NCI-H774 (cell line): ENCODE measurements at places on chromosomes 3 and 15.
A peak's percentile ranks its signal among the peaks of the same experiment; 100 is the strongest.

DNA sequence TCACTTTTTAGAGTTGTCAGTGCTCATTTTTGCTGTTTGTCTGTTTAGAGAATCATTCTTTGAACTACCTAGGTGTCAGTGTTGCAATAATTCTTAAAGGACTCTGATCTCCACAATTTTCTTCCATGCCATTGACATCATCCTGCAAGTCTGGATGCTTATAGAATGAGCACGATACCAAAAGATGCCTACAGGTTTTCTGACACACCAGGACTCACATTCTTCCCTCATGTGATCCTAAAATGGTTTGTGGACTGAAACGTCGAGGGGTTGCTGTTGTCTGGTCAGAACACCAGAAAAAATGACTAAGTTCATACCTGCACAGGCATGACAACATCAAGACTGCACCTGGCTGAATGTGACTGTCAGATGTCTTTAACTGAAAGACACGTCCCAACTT, 95.9 kb downstream of the SEMA5B start:
- no peak for DNase-seq

- no peak for DNase-seq
These were observed 13.4 kb downstream of the NR2E3 start for GRCh38 chr15:71823801-71824200.

GRCh38 chr3:128489674-128489926, 3.4 kb downstream of the GATA2 start:
- DNase-seq = no peak

DNA sequence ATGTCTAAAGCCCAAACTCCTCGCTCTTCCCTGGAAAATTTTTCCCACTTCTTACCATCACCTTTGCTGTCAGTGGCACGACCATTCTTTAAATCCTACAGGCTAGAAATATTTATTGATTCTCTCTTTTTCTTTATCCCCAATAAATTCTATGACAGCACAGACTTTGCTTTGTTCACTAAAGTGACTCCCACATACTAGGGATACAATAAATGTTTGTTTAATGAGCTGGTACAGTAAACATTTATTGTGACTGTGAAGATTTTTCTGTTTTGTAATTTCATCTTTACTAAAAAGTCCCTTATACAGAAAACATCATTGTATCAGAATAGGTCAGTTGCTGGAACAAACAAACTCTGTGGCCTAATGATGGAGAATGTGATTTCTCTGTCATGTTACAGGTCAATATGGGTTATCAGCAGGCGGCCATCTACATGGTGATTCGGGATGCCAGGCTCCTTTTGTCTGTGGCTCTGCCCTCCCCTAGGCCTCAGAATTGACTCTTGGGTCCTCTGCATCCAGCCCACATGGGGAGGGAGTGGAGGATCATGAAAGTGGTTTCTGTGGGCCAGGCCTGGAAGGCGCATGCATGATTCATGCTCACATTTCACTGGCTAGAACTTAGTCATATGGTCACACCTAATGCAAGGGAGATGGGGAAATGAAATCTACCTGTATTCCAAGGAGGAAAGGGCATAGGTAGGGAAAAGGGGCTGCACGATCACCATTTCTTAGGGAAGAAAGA, 22.7 kb upstream of the KNG1 start:
- DNase-seq = no peak

- DNase-seq = no peak
These were observed 37.2 kb downstream of the UBE2E2 start for GRCh38 chr3:23240171-23240785.

- peak; percentile 5 for DNase-seq
These were observed 69.6 kb downstream of the ASB7 start for GRCh38 chr15:100671858-100672543.

DNA sequence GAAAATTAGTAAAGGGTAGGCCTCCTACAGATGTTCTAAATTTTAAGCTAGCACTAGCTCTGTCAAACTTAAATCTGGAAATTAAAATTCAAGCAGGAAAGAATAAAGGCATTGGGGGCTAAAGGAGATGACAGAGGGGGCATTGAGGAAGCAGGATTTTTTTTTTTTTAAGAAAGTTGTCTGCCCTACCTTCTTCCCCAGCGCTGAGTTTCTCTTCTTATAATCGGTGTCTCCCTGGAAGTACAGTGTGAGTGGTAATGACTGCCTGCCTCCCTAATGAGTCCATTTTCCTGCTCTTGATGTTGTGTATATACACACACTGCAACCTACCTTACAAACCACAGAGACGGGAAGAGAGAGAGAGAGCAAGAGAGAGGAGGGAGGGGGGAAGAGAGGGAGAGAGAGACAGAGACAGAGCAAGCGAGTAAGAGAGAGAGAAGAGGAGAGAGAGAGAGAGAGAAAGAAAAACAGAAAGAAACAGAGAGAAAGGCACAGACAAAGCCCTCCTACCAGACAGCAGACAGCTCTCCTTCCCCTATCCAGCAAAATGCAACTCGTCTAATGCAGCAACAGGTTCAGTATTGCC, 47.0 kb downstream of the ZBTB20 start:
- DNase-seq = peak; percentile 67

DNA sequence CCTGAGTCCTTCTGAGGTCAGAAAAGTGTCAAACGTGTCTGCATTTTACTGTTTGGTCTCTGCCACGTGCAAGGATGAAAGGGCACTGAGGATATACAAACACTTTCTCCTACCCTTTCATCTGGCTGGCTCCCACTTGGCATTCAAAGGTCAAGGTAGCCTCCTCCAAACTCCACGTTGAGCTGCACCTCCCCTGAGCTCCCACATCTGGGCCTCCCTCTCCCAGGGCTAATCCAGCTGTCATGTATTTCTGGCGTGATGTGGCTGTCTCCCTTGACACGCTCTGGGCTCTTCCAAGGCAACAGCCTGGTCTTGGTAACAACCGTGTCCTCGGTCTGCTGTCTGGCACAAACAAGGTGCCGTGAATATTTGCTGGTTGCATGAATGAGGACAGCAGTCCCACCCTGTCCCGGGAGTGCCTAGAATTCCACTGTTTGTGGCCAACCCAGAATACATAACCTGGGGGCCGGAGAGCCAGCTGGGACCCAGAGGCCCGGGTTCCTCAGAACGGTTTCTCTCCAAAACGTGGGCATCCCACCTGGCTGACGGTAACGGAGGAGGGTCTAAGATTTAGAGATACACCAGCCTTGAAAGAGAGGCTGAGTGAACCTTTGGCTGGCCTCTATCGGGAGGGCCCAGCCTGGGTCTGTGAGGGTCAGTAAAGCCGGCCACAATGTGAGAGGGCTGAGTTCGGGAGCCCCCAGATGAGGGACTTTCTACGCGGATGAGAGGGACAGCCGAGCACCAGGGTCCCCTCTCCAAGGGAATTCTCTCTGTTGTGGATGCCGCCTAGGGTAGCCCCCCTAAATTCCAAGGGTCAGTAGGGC, 767 bp downstream of the GLT8D1 start:
- DNase-seq = no peak

DNA sequence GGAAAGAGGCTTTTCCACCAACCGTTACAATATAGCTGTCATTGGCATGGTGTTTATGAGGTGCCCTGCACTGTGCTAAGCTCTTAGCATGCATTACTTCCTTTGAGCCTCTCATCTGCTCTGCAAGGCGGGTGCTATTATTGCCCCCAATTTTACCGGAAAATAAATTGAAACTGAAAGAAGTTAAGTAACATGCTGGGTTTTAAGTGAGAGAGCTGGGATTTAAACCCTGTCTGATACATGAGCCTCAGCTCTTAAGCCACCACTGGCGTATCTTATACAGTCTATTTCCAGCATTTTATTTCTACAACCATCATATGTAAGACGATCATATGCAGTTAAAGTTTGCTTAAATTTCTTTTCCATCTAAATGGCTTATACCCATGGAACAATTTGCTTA, 81.6 kb downstream of the AGBL1 start:
- DNase-seq = no peak

- no peak for DNase-seq
These were observed 13.6 kb upstream of the COMMD2 start for GRCh38 chr3:149765762-149766334.

GRCh38 chr15:68930268-68931022, at the start of gene SPESP1:
SPESP1 (plus strand) TSS chr15:68930525; CDS start chr15:68930654, 129 bp downstream.
- no peak for DNase-seq

- DNase-seq = no peak
These were observed 150.1 kb upstream of the CCDC54 start for GRCh38 chr3:107227091-107227490.

DNA sequence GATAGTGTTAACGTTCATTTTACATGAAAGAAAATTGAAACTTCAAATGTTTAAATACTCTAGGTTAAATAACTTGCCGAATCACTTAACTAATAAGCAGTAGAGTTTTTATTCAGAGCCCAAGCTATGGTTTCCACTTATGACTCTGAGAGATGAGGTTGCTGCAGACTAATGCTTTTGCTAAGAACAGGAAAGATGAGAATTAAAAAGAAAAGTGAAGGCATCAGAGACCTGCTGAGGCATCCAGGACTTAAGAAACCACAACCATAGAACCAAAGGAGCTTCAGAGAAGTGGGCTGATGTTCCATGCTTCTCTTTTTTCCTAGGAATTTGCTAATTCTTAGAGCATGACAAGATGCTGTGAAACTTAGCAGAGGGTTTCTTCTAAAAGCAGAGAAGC, 9.5 kb downstream of the HMG20A start:
- DNase-seq = no peak

DNA sequence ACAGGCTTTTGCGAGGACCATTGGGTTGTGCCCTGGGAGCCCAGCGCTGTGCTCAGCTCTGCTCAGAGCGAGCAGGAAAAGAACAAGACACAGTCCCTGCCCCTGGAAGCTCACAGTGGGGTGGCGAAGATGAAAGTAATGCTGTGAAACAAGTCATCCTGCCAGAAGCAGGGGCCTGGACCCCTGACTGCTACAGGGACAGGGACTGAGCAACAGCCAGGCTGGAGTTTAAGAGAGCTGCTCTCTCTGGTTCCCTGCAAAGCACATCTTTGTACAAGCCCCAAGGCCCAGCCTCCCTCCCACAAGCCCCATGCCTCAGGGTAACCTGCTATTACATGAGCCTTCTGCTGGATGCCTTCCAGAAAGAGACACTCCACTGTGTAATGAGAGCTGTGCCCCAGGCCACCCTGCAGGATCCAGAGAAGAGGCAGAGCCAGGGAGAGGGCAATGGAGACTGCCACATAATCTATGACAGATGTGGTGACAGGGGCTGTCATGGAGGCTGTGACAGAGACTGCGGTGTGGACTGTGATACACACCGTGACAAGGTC, 7.1 kb upstream of the HCN4 start:
- DNase-seq = peak; percentile 48

DNA sequence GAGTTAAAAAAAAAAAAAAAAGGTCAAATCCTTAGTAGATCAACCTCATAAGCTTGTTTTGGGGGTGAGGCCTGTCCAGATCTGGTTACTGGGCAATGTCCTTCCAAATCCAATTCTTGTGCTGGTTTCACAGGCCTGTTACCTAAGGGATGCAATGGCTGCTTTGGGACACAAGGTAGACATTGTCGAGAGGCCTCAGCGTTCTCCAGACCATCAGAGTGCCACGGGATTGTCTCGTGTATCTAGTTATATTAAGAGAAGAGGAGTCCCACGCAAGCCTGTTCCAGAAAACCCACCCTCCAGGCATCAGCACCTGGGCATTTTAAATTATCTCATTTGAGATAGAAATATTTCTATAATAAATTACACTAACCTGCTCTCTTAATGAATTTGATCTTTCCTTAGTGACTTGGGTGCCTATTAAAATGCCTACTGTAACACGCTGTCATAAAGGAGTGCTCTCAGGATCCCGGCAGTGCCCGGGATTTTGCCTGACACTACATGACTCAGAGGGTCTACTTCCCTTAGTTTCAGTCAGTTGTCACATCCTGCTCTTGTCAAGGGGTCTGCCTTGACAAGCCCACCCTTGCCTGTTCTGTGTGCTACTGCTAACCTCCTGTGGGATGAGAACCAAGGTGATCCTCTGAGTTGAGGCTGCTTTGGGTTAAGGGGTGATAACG, 116.0 kb downstream of the LIPC start:
- no peak for DNase-seq

DNA sequence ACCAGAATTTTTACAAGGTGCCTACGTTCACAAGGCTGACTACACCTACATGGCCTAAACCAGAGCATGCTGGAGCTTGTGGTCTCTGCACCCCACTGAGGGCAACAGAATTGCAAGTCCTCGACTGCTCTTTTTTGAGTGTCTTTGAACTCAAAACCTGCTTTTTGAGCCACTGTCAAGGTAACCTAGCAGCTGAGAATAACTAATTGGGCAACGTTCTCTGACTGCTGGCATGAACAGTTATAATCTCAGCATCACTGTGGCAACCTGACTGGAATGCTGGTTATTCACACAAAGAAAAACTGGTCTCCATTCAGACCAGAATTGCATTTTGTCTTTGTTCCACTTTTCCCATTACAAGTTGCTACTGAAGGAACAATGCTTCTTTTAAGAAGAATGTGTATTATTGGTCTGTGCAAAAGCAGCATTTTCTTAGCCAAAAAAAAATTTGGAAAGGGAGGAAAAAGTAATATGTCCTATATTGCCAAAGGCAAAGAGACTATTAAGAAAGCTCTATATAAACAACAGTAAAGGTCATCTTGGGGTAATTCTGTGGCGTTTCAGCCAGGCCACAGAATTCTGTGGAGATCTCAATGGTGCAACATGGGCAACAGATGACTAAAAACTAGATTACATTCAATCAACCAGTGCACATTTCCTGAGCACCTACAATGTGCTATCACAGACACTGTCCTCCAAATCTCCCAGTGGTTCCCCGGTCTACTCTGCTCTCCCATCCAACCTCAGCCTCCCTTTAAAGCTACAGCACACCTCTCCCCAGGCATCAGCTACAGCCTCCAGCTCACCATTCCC, 76.8 kb downstream of the TNIK start:
- no peak for DNase-seq

DNA sequence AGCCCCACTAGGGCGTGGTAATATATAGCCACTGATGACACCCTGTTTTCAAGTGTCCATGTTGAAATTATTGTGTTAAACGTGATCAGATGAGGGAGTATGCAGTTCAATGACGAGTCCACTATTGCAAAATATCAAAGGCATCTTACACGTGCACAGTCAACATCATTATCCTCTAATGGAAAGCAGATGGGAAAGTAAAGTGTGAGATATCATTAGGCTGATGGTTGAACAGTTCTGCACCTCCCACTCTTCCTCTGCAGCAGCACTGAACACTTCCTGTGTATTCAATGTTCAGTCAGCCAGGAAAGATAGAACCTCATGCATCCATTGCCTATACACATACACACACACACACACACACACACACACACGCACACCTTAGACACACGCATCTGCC, 431.8 kb upstream of the CCDC54 start:
- no peak for DNase-seq

DNA sequence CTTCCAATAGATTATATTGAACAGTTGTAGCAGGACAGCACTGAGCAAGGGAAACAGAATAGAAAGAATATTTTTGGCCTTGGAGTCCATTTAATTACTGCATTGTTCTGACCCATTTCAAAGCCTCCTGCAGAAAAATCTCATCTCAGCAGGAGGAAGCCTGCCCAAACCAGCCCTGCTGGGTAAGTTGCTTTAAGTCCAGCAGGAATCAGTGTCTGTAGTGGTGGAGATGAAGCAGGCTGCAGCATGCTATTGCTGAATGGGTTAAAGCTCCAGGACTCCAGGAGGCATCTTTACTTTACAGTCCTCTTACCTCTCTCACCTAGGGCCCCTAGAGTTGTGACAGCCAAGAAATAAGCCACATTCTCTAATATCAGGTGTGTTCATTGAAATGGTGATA, 380.3 kb upstream of the THBS1 start:
- no peak for DNase-seq

- no peak for DNase-seq
These were observed 510.0 kb upstream of the ALCAM start for GRCh38 chr3:104856741-104857140.
